ENCODE measurements at places on chromosomes 2 and 18. TPM values are rescaled to one million over a fixed set of nuclear protein-coding genes. Genes with fewer than 3 reads are reported as not detected.

Gene MTX2
- 33.4 TPM for total RNA-seq

Gene TDRD15
- 0.04 TPM for total RNA-seq

Gene PPP1R1C
- 5.6 TPM for total RNA-seq

Gene OSR1
- total RNA-seq, result 10.3 TPM

Gene NEB
- 1.6 TPM for total RNA-seq

GRCh38 chr18:52652391-52652790 lies 312.4 kb downstream of the DCC start:
- no peak overlapping the region for H3K27ac ChIP-seq
- H3K36me3 ChIP-seq, result no peaks in the 10 kb centered on the region
- no peaks in the 10 kb centered on the region for H3K4me1 ChIP-seq

DNA sequence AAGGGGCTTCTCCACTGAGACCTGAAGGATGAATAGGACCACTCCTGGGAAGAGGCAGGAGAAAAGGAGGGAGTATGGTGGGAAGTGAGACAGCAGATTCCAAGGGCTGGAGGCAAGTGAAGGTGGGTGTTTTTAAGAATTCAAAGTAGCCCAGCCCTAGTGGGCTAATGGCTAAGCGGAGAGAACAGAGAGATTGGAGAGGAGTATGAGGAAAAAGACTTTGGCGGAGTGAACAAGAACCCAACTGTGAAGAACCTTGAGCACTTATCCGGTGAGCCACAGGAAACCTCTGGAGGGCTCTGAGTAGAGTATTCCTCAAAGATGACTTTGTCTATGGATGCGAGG lies 142.6 kb downstream of the COPS8 start:
- DNase-seq, result no peak
- no peak overlapping the region for H3K4me3 ChIP-seq
- H3K4me1 ChIP-seq, result no peaks in the 10 kb centered on the region

GRCh38 chr2:43754180-43754579 lies 19.7 kb upstream of the DYNC2LI1 start:
- no peak overlapping the region for H3K27ac ChIP-seq
- peaks cover 3% of the 10 kb centered on the region for H3K36me3 ChIP-seq
- no peaks in the 10 kb centered on the region for H3K27me3 ChIP-seq
- H3K4me1 ChIP-seq, result peaks cover 5% of the 10 kb centered on the region
- H3K4me3 ChIP-seq, result no peak overlapping the region
